CD4-positive, alpha-beta memory T cell (primary cell): ENCODE measurements at places on chromosomes 6 and 20.
A peak's percentile ranks its signal among the peaks of the same experiment; 100 is the strongest.

- DNase-seq: no peak
These were observed 22.6 kb upstream of the CCR6 start for GRCh38 chr6:167100241-167100674.

DNA sequence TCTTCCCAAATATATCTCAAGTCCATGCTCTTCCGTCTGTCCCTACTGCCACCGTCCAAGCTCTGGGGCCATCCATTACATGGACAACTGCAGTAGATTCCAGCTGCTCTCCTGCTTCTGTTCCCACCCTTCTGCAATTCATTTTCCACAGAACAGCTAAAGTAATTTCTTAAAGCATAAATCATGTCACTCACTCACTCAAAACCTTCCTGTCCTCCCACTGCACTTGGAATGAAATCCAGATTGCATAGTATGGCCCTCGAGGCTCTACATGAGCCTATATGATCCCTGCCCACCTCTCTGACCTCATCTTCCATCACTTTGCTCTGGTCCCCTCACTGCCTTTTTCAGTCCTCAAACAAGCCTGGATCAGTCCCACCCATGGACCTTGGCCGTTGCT is 10.9 kb downstream of the PHACTR2 start:
- DNase-seq: no peak

- DNase-seq: peak; percentile 70
These were observed 33.4 kb upstream of the AAR2 start for GRCh38 chr20:36202891-36203338.

- peak; percentile 68 for DNase-seq
These were observed 9.7 kb downstream of the DYNLT1 start for GRCh38 chr6:158634695-158635426.

DNA sequence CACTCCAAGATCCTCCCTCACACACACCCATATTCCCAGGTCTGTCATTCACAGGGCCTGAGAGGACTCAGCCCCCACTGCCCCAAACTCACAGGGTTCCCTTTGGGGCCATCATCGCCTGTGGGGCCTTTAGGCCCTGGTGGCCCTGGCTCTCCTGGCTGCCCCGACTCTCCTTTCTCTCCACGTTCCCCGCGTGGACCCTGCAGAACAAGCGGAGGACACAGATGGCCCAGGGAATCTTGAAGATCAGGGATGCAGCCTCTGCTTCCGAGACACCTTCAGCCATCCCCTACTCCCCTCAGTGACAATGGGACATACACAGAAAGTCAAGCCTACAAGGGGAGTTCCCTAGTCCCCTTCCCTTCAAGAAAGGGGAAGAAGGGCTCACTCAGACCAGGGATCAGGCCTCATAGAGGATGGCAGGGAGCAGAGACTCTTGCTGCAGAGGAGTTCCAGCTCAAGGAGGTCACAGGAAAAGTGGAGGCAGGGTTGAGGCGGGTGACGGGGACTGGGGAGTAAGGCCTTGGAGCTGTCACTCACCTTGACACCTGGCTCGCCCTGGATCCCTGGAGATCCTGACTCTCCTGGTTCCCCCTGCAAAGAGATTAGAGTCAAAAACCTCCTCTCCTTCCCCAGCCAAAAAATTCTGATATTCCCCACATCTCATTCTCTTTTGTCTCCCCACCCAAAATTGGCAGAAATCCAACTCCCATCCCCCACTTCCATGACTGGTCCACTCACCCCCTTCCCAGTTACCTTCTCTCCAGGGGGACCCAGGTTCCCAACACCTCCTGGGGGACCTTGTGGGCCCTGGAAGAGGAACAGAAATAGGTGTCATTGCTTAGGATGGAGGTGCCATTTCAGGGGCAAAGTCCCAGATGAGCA is 22.7 kb downstream of the COL11A2 start:
- no peak for DNase-seq

DNA sequence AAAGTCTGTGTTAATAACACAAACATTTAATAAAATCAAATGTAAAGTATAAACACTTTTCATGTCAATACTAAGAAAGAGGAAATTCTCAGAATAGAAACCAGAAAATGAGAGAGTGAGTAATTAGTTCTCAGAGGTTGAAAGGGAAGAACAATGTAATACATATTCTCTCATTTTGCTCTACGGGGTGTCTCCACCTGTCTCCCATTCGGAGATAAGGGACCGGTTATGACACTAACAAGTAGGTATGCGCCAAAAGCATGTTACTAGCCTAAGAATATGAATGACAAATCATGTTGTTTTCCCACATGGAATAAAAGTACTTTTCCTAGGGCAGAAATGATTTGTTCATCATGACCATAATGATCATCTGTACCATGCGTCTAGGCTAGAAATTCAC is 35.6 kb upstream of the PRELID3B start:
- no peak for DNase-seq

DNA sequence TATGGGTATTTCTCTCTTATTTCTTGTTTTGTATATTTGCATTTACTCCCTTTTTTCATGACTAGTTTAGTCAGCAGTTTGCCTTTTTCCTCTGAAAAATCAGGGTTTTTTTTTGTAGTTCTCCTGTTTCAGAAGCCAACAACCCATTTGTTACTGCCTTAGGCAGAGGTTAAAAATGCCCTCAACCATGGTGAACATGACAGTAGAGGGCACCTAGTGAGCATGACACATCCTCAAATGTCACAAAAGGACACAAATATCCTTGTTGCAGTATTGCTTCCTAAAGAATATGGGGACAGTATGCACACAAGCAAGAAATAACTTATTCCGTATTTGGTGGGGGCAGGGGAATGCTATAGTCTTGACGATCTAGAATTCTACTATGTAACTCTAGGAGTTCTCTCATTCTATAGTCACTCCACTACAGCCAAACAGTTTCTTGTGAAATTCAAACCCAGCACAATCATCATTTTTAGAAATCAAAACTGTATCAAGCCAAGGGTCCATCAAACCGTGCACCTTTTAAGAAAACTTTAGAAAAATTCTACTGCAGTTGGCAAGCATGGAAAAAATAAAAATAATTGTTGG is 47.0 kb downstream of the GOPC start:
- no peak for DNase-seq

GRCh38 chr20:4122926-4123325 is 107.6 kb upstream of the RNF24 start:
- no peak for DNase-seq

DNA sequence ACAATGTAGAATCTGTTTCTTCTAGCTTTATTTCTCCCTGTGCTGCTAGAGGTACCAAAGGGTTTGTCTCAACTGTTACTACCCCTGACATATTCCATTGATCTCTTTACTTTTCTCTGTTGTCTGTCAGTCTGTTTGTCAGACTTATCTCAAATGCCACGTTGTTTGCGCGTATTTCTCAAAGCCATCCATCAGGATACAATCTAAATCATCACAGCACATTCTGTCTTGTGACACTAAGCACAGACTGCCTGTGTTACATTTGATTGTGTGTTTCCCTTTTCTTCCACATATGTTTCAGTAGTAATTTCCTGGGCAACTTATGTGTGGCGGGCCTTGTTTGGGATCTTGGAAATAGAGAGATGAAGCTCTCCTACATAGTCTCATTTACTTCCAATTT is 30.2 kb upstream of the SERINC3 start:
- DNase-seq: no peak

DNA sequence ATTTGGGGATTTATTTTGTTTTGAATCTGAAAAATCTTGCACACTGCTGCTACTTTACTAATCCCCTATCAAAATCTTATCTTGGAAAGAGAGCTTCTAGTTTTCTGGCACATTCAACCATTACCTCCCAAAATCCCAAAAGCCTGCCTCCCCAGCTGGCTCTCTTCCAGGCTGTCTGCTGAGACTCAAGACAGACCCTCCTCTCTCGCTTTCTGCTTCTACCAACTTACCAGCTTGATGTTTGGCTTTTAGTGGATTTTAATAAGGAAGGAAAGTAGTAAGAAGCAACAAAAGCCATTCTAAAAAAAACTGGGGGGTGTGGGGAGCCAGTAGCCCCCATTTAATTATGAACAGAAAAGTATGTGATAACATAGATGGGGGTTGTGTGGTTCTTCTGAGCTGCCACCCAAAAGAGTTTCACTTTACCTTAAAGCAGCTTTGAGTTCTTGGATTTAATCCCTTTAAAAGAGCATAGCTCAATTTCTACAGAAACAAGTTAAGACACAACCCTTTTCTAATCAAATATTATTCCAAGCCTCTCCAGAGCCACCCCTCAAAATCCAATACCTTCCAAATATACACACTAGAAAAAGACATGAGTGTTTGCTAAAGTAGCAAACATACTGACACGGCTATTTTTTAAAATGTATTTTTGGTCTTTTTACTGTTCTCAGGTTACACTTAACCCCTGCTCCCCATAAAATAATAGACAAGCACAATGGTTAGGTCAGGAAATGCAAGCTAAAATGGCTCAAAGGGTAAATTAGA is 71.7 kb downstream of the ATP9A start:
- no peak for DNase-seq

GRCh38 chr6:47004463-47004862 is 37.7 kb downstream of the ADGRF1 start:
- DNase-seq: no peak

- DNase-seq: no peak
These were observed 71.0 kb downstream of the SSR1 start for GRCh38 chr6:7241709-7242645.
